ENCODE measurements at places on chromosomes 3 and 15.

DNA sequence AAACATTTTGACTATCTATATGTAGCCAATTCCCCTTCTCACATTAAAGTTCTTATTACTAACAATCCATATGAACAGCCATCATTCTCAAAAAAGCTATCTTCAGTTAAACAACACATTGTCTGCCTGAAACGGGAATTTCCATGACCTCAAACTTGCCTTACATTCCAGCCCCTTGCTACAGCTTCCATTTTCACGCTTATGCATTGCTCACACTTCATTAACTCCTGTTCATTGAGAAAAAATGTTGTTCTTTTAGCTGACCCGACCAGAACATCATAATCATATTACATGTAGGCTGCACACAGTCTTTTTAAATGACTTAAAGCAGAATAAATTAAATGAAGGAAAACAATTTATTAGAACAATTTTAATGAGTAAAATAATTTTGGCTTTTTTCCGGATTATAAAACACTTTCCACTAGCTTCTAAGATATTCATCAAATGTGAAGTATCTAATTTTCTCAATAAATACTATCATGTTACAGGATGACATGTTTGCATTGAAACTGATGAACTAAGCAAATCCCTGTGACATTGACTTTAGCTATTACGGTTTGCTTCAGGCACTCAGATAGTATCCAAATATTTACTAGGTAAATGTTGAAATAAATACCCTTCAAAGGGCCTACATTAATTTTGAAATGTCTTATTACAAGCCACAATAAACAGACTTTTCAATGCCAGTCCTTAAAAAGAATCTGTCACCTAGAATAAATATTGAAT lies 49.9 kb downstream of the P3H2 start:
- DNase-seq = peak; percentile 70

- DNase-seq = no peak
Measured at GRCh38 chr15:28080386-28080785, 18.7 kb downstream of the OCA2 start.

GRCh38 chr15:70016511-70016994 lies 81.2 kb downstream of the TLE3 start:
- DNase-seq = no peak

- no peak for DNase-seq
Measured at GRCh38 chr3:141709126-141709770, 28.9 kb upstream of the RNF7 start.

DNA sequence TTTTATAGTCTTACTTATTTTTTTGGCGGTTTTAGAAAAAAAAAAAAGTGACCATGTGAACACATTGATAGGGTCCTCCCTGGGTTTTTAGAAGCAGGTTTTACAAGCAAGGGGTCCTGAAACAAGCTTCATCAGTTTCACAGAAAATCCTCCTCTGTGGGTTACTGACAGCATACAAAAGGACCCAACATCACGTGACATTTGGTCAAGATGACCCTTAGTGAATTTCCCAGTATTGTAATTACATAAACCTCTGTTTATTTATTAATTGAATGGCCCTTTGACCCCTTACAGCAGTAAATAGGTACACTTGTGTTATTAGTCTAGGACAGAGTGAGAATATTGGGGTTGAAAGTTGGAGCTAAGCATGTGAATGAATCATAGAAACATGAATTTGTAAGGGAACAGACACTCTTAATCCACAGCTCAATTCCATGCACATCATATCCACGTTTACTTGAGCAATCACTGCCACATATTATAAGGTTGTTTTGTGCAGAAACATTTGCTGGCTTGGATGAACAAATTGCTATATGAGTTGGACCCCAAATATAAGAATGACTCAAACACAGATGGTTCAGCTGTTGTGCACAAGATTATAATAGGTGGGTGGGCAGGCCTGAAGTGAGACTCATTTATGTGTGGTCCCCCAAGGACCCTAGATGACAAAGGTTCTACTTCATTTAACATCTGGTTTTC lies 137.5 kb downstream of the ZNF385D start:
- no peak for DNase-seq

DNA sequence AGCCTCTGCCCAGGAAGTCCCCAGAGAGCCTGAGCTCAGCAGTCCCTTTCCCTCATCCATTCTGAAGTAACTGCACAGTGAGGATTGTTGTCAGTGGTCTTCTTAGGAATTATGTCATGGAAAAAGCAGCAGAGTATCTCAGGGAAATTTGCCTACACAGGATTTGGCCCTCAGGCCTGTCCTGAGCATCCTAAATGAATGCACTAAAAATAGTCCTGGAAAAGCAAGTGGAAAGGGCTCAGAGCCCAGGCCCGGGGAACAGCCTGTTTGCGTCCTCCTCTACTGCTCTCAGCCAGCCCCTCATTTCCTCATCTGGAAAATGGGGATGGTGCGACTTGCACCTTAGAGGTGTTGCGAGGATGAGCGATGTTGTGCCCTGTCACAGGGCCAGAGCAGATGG lies 21.6 kb downstream of the LYSMD4 start:
- DNase-seq = no peak

DNA sequence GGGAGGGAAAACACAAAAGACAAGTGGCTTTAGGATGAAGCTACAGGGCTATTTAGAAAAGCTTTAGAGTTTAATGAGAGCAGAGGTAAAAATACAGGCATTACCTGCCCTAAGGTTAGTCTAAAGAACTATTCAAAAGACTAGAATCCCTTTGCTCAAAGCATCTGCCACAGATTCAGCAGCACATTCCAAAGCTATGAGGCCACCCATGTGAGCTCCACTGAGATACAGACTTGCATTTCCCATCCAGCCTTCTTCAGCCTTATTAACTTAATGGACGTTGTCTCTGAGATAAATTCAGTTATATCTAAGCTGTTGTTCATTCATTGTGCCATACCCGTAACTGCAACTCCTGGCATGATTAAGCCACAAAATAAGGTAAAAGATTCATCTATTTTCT lies 25.4 kb downstream of the CXCR6 start:
- peak; percentile 73 for DNase-seq

DNA sequence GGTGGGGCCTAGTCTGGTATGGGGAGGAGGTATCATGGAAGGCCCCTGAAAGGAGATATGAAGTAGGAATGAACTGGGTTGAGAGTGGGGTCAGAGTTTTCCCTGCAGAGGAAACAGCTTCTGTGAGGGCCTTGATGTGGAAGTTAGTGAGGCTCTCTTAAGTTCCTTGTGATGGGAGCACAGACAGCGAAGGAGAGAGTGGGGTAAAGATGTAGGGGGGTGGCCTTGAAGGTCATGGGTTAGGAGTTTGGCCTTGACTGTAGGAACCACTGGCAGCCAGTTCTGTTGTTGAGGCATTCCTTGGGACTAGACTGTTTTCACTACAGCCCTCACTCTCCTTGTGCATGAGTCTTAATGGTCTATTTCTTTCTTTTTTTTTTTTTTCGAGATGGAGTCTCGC lies 77.8 kb upstream of the NMNAT3 start:
- DNase-seq = no peak

DNA sequence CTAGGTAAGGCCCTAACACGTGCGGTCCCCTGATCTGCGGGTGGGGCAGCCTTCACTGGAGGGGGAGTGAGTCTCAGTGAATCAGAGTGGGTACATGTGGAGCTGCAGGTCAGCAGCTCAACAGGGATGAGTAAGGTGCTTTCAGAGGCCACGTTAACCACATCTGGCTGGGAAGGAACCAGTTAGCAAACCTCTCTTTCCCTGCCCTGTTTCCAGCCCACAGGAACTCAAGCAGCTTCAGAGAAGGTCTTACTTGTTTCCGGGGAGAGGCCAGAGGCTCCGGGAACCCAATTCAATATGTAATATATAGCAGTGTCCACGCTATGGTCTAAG lies 175.3 kb downstream of the XXYLT1 start:
- no peak for DNase-seq

GRCh38 chr3:4687167-4687566 lies 194.0 kb downstream of the ITPR1 start:
- peak; percentile 18 for DNase-seq

DNA sequence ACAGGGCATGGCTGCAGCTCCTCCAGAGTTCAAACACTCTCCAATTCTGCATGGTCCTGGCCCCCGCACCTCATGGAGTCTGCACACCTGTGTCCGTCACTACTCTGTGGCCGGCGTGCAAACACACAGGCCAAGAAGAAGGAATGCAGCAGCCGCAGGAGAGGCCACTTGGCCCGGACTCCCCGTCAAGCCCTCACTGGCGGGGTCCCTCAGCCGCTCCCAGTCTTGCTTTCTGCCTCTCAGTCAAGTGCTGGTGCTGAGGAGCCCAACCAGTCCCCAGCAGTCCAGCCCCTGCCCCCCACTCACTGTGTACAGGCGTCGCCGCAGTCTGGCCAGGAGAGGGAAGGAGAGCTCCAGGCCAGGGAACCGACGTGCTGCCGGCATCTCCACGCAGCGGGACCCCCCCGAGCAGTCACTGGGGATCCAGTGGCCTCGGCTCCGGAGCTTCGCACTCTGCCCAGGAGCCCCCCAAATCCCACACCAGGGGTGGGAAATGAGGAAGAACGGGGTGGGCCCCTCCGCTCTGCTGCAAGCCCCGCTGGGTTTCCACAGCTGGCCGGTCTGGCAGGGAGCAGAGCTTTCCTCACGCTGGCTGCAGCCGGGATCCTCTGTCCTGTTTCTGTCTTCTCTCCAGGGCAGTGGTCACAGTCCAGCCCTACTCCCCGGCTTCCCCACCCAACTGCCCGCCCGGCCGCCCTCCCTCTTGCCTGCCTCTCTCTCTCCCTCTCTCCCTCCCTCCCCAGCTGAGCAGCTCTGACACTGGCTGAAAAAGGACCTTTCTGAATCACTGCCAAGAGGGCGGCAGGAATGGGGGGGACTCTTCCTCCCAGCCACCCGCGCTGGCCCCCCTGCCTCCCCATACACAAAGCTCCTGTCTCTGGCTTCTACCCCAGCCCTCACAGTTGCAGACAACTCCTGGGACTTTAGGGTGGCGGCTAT lies 16.0 kb downstream of the TNK2 start:
- peak; percentile 88 for DNase-seq

DNA sequence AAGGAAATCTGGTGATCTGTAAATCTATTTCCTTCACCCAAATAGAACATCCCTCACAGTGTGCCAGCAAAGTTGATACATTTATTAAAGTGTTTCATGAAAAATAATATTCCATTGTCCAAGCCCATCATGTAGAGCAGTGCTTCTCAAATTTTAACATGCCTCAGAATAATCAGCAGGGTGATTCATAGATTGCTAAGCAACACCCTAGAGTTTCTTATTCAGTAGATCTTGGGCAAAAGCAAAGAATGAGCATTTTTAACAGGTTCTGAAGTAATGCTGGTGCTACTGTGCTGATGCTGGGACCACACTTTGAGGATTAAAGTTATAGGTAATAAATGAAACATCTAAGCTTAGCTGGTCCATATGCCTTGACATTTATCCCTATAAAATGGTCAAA lies 210.5 kb downstream of the ZIC4 start:
- no peak for DNase-seq

DNA sequence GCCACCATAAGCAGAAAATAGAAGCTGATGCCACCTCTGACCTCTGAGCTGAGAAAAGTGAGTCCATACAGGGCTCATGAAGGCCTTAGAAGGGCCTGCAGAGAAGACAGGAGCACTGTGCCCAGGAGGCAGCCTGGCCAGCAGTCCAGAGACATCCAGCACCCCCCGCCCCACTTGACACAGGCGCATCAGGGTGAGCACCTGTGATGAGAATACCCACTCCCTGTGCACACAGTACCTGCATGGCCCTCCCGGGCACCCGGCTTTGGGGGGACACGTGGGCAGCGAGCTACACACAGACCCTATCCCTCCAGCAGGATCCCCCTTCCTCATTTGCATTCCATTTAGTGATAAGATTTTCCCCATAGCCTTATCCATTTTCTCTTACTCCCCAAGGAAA lies 63.6 kb upstream of the NSMCE3 start:
- DNase-seq = no peak

DNA sequence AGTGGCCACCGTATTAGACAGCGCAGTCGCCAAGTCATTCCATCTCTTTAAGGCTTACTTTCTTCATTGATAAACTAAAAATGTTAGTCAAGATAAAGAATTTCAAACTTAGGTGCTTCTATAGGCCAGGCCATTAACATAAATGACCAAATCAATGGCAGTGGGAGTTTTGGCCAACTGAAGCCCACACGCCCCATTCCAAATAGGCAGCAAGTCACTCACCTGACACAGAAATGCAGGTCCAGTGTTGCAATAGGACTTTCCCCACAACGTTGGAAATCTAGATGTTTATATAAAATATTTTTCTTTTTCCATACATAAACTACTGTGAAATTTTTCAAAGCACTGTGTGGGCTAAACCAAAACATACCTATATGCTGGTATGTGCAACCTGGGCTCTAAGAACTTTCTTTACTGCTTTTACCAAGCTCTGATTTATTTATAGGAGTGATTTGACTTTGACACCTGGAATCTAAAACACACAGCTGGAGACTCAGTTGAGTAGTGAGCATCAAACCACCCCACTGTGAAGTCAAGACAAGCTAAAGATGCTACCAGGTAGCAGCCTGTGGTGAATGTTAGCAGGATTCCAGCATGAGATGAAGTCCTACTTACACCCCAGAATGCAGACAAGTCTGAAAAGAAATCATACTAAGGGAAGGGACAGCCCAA lies 15.1 kb downstream of the GOLIM4 start:
- DNase-seq = no peak

- no peak for DNase-seq
Measured at GRCh38 chr3:111605018-111605417, 9.9 kb upstream of the ZBED2 start.

DNA sequence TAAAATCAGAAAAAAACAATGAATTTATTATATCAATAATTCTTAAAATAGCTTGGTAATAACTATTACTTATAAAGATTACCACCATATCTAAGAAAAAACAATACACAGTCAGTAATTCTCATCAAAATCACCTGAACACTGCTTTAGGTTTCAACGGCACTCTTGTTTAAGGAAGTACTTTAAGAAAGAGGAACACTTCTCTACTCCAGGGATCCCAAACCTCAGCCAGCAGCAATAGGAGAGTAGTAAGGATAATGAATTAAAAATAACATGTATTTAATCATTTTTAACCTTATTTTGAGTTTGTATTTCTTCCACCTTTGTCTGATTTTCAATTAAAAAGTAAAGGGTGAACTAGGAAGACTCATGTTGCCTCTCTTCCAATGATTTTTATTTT lies 494.0 kb upstream of the NR2F2 start:
- DNase-seq = no peak

DNA sequence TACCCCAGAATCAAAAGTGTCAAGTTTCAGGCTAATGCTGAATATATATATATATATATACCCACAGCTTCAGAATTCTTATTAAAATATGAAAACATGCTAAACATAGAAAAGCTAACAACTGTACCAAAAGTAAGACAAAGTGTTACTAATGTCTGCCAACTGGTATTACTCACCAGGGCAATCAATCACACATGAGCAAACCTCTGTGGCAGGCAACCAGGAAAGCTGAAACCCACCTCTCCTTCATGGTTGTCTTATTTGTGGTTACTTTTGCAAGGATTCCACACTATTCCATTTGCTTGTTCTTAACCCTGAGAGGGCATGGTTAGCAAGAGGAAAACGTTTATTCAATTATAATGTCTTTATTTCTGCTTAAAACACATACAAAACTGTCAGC lies 512.3 kb upstream of the MDFIC2 start:
- DNase-seq = peak; percentile 92

DNA sequence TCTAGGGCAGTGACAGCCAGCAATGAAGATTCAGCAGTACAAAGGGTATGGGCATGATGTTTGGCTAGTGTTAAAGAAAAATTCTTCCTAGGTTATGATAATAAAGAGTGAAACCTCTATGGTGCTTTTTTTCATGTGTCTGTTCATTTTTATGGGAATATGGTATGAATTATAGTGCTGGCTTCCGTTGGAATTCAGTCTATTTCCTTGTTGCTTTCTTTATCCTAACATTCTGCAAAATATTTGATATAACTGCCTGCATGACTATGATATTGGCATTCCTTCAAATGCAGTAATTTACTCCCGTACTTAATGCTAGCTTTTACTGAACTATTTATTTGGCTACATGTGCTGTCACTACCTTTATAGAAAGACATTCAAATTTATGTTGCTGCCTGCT lies 57.6 kb upstream of the ATP11B start:
- DNase-seq = no peak

All from astrocyte of the hippocampus (primary cell).